ENCODE measurements at places on chromosomes 3 and 15.

- no peak for DNase-seq
These were observed 163.3 kb downstream of the ARRDC4 start for GRCh38 chr15:98123834-98124233.

DNA sequence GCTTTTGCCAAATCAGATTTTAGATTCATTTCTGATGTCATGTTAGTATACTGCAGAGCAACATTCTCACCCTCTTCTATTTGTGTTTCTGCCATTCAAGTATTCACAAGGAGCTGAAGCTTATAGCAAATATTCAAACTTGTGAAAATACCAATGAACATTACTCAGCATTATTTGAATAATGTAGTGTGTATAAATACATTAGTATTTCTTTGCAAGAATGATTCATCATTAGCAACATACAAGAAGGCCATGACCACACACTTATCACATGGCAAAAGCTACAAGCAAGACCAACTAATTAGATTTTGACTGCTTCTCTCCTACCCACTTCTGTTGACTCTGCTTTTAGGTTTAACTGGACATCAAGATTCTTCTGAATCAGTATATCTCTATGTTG, 124.9 kb downstream of the IGSF11 start:
- no peak for DNase-seq

- DNase-seq, result no peak
These were observed 144.6 kb upstream of the ZPLD1 start for GRCh38 chr3:102290241-102290640.

GRCh38 chr3:148789906-148790305, 37.7 kb upstream of the CPB1 start:
- no peak for DNase-seq

- DNase-seq, result no peak
These were observed 35.6 kb upstream of the MUC4 start for GRCh38 chr3:195847055-195847950.

DNA sequence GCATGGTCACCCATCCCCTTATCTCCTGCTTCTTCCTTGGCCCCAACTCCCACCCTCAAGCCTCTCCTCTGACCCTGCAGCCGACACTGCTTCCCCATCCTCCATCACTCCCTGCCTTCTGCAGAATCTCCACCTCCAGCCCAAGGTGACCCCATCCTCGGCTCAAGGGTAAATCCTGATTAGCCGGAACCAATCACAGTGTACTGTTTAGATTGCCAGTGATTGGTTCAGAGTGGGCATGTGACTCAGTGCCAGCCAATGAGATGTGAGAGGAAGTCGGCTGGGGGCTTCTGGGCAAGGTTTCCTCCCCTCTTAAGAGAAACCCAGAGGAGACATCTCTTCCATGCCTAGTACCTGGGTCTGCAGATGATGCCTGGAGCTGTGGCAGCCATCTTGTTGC, 10.3 kb downstream of the CACNA2D2 start:
- DNase-seq, result no peak

- DNase-seq, result no peak
These were observed 106.2 kb downstream of the DGKG start for GRCh38 chr3:186255703-186256331.

DNA sequence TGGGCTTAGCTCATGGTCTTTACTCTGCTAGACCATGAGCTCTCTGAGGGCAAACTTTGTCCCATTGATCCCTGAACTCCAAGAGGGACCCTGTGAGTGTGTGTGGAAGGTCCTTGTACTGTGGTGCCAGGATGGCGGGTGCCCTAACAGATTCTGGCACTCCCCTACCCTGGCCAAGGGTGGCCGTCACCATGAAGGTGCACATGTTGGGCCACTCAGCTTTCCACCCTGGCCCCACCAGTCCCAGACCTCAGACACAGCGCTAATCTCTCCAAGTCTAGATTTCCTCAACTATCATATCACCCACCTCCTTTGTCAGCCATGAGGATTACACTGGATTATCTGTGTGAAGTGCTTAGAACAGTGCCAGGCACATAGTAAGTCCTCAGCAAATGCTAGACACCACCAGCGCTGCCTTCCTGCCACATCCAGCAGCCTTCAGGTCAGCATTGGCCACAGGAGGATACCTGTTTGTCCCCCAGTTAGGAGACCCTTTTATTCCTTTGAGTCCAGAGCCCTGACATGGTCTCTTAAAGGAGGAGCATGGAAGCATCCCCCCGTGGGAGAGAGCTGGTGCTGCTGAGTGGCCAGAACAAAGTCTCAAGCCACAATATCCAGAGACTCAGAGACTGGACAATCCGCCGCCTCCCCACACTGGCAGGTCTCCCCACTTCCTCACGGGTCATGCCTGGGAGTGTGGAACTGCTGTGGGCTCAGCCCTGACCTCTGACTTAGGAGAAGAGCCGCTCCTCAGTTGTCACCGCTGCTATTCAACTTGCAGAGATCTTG, 44.5 kb upstream of the SLCO2A1 start:
- DNase-seq, result no peak

- no peak for DNase-seq
These were observed 169.8 kb upstream of the ROBO1 start for GRCh38 chr3:79937567-79937966.

GRCh38 chr3:80472459-80472858, 704.7 kb upstream of the ROBO1 start:
- no peak for DNase-seq

- no peak for DNase-seq
These were observed 167.1 kb downstream of the SHOX2 start for GRCh38 chr3:157939166-157939565.

GRCh38 chr15:31434588-31435260, 108.1 kb downstream of the KLF13 start:
- DNase-seq, result peak; percentile 70

DNA sequence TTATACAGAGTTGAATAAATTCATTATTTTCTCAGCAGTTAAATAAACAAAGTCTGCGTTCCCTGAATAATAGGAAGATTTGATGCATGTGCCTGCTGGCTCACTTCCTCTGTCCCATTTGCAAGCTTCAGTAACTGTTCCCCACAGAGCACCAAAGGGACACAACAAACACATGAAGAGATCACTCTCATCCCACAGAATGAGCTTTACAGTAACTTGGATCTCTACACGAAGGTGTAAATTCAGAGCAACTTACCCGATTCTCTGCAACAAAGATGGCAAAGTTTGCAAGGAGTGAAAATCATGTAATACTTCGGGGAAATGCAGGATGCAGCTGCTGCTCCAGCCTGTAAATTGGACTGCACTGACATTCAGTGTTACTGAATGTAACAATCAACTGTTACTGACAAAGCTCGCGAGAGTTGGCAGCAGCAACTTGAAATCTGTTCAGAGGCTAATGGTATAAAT, at the start of gene BCHE:
Gene BCHE, minus strand, starts transcription at position 366 of the 468 bp plus-strand sequence. CDS start 6,390 bp downstream, outside the sequence.
- DNase-seq, result peak; percentile 23

GRCh38 chr3:177781686-177782161, 584.4 kb upstream of the TBL1XR1 start:
- DNase-seq, result peak; percentile 16

- no peak for DNase-seq
These were observed 22.7 kb downstream of the SEC61A1 start for GRCh38 chr3:128074851-128075521.

GRCh38 chr3:73192036-73192738, 130.7 kb downstream of the EBLN2 start:
- DNase-seq, result no peak

DNA sequence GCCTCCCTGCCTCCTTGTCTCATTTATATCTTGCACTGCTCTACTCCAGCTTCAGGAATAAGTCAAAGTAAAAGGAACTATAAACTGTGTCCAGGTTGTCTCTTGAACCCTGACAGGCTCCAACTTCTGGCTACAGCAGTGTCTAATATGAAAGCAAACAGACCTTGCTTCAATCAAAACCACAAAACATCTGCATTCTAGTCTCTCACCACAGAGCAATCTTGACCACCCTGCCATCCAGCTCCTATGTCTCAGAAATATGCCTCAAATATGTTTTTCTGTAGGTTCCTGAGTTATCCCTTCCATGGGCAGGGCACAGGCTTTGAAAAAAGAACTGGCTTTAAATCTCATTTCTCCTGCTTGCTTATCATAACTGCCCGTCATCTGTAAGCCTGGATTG, 13.0 kb upstream of the RAMAC start:
- DNase-seq, result no peak

GRCh38 chr3:11247362-11247761, 24.8 kb upstream of the ATG7 start:
- no peak for DNase-seq

DNA sequence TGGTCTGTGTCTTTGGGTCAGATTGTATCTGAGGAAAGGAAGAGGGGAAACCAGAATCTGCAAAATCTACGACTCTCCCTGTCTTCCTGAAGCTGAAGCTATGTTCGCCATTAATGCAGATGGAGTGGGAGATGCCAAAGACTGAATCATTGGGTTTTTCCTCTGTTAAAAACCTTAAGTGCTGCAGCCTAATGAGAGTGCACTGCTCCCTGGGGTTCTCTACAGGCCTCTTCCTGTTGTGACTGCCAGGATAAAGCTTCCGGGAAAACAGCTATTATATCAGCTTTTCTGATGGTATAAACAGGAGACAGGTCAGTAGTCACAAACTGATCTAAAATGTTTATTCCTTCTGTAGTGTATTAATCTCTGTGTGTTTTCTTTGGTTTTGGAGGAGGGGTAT, 24.0 kb downstream of the RMDN3 start:
- no peak for DNase-seq

- DNase-seq, result no peak
These were observed 184.8 kb downstream of the MECOM start for GRCh38 chr3:169478566-169479313.

- no peak for DNase-seq
These were observed 45.6 kb upstream of the IREB2 start for GRCh38 chr15:78392430-78392829.

- no peak for DNase-seq
These were observed 106.3 kb upstream of the SAMMSON start for GRCh38 chr3:69893274-69893673.

All from psoas muscle (tissue), 8 donors.